ENCODE measurements at places on chromosomes 7 and 10.

DNA sequence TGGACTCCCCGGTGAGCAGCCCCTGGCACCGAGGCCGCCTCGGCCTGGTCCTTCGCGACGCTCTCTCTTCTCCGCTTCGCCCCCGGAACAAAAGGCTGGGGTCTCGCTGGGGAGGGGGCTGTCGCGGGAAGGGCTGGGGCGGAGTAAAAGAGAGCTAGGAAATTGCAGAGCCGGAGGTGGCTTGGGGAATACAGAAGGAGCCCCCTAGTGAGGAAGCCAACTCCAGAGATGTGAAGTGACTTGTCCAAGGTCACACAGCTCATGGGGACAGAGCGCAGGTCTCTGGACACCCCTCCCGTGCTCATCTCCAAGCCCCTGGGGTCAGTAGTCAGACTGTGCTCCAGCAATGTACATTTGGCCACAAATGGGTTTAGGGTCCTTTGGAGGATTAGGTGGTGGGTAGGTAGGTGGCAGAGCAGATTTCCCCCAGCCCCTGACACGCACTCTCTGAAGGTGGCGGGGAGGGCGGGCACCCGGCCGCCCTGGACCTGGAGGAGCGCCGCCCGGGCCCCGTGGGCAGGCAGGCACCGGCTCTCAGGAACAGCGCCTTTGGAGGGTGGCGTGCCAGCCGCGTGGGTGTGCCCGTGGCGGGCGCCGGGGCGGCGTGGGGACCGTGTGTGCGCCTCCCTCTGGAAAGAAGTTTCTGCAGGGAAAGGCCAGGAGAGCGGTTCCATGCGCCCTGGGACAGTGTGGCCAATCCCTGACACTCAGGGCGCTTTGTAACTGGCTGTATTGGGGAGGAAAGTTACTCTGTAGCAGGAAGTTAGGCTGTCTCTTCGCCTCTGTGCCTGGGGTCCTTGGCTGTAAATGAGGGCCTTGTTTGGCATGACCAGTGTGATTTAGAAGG is 910 bp downstream of the WIPF3 start:
- DNase-seq = no peak

- DNase-seq = peak; percentile 60
Measured at GRCh38 chr7:87223666-87224065, 4.1 kb upstream of the TMEM243 start.

GRCh38 chr10:102812231-102812876 is 24.9 kb downstream of the CYP17A1 start:
- no peak for DNase-seq

- peak; percentile 52 for DNase-seq
Measured at GRCh38 chr10:71623098-71623985, 96.2 kb downstream of the C10orf105 start.

DNA sequence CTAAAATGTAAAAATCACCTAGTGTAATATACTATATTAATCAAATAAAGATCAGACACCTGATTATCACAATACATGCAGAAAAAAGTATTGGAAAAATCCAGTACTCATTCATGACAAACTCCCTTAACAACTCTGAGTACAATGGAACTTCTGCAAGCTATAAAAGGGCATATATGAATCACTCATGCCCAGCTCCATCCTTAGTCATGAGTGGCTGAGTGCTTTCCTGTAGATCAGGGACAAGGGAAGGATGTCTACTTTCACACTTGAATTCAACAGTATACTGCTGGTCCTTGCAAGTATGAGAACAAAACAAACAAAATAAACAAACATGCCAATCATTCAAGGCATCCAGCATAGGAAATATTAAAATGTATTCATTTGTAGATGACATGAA is 116.5 kb downstream of the ADARB2 start:
- no peak for DNase-seq

GRCh38 chr7:127887631-127888030 is 143.6 kb downstream of the LRRC4 start:
- no peak for DNase-seq

DNA sequence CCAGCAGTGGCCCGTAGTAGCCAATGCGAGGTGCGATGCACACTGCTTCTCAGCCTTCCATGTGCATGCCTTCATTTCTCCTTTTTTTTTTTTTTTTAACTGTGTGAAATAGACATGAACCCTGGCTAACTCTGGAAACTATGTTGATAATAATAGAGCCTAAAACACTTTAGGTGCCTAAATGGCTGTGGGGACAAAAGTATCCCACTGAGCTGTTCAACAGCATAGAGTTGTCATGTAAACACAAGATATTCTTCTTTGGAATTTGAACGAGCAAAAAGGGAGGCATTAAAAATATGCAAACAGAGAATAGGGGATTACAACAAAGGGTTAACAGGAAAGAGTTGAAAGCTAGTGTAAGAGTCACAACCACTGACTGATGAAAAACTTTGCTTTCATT is 162.1 kb upstream of the NOBOX start:
- DNase-seq = no peak

DNA sequence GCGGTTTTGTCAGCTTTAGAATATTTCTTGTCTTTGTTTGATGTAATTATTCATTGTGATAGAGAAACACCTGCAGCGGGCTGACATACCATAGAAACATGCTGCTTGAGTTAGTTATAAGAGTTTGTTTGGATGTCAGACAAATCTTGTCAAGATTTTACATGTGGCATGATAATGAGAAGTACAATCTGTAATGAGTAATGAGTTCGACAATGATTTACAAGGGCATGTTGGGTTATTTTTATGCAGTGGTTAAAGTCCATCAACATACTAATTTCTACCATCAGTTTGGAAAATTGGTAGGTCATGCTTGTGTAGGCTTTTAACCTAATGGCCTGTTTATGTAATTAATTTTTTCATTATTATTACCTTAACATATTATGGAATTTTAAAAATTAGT is 31.3 kb downstream of the FZD1 start:
- no peak for DNase-seq

- no peak for DNase-seq
Measured at GRCh38 chr10:129710510-129710847, 243.4 kb downstream of the MGMT start.

DNA sequence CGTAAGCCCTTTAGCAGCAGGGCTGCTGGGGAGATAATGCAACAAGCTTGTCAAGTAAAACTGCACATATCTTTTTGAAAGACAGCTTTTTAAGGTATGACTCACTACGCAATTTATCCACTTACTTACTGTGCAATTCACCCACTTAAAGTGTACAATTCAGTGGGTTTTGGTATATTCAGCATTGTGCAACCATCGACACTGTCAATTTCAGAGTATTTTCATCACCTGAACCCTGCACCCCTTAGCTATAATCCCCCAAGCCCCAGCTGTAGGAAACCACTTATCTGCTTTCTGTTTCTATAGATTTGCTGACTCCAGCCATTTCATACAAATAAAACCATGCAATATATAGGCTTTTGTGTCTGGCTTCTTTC is 168.0 kb downstream of the PTPN20 start:
- DNase-seq = peak; percentile 17

DNA sequence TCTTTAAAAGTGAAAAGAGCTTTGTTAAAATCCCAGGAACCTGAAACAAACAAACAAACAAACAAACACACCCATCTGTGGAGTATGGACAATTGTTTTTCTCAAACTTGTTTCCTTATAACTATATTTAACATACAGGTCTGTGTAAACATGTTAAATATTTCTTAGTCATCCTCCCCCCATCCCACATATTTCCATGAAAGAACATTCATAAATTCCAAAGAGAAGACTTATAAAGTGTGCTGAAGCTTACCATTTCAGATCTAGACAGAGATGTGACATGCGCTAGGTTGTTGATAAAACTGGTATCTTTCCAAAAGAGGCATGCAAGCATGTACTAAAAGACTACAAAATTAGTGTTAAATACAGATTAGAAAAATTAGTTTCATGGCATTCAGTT is 6.5 kb downstream of the FKBP14 start:
- peak; percentile 40 for DNase-seq

- no peak for DNase-seq
Measured at GRCh38 chr7:153473185-153473584, 579.0 kb upstream of the DPP6 start.

DNA sequence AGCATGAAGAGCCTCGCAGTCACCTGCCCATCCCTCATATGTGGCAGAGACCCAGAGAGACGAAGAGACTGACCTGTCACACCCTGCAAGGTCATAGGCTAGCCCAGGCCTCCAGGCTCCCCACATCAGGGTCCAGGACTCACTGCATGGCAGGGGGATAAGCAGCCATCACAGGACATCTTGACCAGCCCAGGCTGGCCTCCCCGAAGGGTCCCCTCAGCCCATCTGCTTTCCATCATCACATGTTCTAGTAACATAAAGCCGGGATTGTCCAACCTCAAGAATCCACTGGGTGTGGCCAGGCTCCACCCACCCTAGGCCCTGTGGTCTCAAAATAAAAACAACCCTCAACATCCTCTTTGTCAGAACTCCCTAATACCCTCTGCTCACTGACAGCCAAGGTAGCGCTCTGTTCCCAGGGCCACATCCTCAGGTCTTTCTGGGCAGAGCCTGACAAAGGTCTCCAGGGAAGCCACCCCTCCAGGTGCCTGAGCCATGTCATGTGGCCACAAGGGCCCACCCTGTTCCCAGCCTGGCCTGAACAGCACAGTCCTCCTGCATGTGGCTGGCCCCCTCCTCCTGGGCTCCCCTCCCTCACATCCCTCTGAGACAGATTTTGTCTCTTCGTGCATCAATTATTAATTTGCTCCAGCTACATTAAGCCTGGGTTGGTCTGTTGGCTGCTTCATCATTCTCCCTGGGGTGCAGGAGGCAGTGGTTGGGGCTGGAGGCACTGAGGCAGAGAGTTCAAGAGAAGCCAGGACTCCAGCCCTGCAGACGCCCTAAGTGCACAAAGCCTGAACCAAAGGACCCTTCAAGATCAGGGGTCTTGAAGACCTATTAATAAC is 131.8 kb upstream of the UNC5B start:
- DNase-seq = no peak

- no peak for DNase-seq
Measured at GRCh38 chr10:71077796-71078453, 134.4 kb upstream of the UNC5B start.

DNA sequence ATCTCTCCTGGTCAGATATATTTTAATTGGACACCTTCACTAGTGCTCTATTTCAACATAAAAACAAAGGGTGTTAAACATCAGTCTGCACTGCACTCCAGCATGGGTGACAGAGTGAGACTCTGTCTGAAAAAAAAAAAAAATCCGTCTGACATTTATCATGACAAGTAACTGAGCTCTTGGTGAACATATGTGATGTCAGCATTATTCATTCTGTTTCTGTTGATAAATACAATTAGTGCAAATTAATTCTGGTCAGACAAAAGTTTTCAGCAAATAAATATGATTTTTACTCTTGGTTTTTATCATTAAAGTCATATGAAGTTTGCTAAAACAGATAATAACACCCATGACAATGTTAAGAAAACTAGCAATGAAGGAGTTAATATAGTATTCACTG is 692.8 kb upstream of the GRM3 start:
- DNase-seq = no peak

DNA sequence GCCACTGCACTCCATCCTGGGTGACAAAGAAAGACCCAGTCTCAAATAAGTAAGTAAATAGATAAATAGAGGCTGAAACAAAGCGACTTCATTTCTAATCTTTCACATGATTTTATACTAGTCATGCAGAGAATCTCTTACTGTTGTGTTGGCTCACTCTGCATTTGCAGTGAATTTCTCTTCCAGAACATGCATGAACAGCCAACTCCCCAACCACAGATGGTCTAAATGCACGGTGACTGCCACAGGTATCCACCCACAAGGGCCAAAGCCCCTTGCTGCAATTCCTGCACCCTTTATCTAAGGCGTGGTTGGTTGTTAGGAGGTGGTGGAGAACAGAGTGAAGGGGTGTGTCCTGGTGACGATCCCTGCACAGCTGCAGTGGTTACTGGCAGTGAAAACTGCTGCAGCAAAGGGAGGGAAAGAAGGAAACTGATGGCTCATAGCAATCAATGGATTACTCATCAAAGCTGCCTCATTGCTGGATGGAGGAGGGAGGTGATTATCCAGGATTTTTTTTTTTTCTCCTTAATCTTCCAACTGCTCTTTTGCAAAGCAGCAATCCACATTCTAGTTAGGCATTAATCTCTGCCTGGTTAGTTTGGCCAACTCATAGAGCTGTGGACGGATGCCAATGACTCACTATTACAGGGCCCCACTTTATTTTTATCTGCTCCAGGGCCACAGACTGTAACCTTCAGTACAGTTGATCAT is 50.6 kb downstream of the PRTFDC1 start:
- peak; percentile 98 for DNase-seq

- DNase-seq = no peak
Measured at GRCh38 chr10:108662975-108663374, 1260.3 kb downstream of the XPNPEP1 start.

- DNase-seq = peak; percentile 59
Measured at GRCh38 chr10:101291331-101292193, 62.3 kb upstream of the LBX1 start.

GRCh38 chr10:24156686-24157085 is 52.3 kb upstream of the KIAA1217 start:
- peak; percentile 1 for DNase-seq

DNA sequence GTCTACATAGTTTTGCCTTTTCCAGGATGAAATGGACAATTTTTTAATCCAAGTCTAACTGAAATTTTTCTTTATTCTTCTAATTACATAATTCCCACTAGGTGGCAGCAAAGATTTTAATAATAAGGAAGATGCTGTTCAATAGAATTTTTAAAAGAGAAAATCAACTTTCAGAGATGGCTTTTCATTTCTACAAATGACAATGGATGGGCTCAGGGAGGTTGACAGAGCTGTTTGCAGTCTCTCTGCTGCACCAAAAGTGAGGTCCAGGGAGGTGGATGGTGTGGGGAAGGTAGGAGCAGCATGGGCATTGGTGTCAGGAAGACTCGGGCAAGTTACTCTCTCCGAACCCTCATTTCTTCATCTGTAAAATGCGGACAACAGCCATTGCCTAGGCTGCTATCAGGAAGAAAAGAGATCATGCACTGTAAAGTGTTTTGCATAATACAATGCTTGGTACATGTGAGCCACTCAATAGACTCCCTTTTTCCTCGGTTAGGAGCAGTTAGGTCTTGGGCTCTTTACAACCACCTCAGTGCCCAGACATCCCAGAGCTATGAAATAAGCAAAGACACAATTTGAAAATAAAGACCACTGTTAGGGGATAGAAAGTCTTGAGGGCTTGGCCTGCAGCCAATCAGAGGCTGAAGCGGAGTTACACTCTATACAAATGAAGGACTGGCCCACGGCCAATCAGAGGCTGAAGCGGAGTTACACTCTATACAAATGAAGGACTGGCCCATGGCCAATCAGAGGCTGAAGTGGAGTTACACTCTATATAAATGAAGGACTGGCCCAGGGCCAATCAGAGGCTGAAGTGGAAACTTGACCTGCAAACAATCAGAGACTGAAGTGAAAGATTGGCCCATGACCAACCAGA is 107.1 kb downstream of the ABLIM1 start:
- DNase-seq = peak; percentile 73

- DNase-seq = no peak
Measured at GRCh38 chr7:569996-570800, 50.6 kb upstream of the PDGFA start.

DNA sequence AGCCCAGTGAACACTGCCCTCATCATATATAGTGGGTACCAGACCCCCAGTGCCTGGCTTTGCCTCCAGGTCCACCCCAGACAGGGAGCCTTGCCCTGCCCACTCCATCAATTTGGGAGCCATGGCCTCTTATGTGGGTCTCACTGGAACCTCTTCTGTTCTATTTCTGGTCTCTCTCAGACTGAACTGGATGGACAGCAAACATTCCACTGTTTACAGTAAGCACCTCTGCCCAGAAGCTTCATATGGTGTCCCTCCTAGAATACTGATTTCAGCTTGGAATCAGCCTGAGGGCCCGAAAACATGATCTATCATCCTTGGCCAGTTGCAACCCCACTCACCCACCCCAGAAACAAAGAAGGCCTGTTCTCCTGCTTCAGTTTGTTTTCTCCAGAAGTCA is 81.0 kb upstream of the SLF2 start:
- no peak for DNase-seq

All from ELR (cell line).